Substantia nigra (tissue), 51 donors: ENCODE measurements at places on chromosomes 12 and 14.

DNA sequence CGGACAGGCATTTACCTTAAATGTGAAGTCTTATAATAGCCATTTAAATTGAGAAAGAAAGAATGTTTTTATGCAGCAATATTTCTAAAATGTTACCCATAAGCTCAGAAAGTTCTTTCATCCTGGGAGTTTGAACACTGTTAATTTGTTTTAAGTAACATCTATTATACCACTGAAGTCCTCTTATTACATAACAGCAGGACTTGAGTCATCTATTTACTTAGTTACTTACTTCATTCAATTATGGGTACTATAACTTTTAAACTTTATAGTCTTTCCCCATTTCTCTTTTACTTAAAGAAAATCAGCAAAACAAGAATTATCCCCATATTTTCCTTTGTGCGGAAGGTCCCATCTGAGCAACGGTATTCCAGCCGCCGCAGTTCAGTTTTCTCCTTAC is 473.1 kb downstream of the ETNK1 start:
- no peak for DNase-seq

- no peak for DNase-seq
These were observed 298.6 kb upstream of the PPFIA2 start for GRCh38 chr12:82057770-82058169.

GRCh38 chr14:89027097-89027740 is 202.8 kb downstream of the TTC8 start:
- peak; percentile 44 for DNase-seq

DNA sequence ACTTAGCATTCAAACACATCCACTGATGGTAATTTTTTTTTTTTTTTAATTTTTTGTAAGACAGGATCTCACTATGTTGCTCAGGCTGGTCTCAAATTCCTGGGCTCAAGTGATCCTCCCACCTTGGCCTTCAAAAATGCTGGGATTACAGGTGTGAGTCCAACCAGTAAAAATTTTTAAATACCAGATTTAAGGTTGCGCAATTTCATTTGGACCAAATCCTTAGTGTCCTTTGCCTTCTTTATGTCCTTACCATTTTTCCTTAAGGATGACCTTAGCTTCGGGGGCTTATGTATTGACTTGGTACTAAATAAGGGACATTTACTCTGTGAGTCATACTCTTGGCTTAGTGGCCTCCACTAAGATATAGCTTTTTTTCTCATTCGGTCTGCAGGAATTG is 4.1 kb upstream of the PLBD1 start:
- DNase-seq, result no peak

GRCh38 chr12:2335513-2335912 is 282.7 kb downstream of the CACNA1C start:
- DNase-seq, result no peak

- peak; percentile 69 for DNase-seq
These were observed 18.3 kb downstream of the SLC17A8 start for GRCh38 chr12:100375038-100375735.
